Esophagus mucosa (tissue), 1 donor: ENCODE measurements at places on chromosomes 2 and 18.

- ATAC-seq, result no peak
Measured at GRCh38 chr2:190462611-190463010, 54.5 kb downstream of the MFSD6 start.

DNA sequence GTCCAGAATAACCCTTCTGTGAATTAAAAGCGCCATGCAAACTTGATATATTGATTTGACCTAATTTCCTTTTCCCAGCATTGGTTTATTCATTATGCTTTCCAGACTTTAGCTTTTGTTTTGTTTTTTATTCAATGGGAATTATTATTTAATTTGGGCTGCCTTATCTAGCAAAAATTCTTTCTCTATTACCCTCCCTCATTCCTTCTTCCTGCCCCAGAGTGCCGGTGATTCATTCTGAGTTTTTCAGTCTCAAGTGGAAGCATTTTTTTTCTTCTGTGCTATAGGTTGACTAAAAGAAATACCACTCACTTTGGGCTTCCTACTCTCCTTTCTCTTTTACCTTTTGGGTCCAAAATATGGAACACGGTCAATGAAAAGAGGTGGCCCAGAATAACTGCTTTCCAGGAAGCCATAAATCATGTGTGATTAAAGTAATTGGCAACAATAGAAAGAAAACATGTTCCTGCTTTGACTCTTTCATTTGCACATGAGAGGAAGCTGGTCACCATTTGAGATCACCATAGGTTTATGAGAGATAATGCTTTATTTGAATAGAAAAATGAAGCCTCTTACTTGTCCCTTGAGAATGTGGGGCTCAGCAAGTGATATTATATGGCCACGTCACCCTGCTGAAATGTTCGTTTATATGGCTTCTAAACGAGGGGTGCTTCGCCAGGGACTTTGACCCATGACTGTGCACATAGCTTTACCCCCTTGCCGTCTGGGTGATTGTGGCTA lies 422.8 kb upstream of the ZEB2 start:
- ATAC-seq, result no peak

DNA sequence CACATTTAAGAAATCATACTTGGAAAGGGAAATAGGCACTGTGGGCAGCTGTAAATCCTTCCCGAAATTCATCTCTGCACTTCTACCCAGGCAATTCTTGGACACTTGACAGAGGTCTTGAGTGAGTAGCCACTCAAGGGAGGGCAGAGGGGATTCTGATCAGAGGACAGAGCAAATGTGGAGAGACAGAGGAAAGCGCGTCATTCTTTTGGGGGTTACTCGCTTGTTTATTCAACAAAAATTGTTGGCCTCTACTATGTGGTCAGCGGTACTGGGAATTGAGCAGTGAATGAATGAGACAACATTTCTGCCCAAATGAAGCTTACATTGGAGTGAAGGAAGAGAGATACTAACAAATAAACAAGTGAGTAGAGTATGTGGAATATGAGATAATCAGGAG lies 41.4 kb upstream of the YES1 start:
- no peak for ATAC-seq

- no peak for ATAC-seq
Measured at GRCh38 chr2:215693193-215693998, 257.5 kb upstream of the FN1 start.

- ATAC-seq, result no peak
Measured at GRCh38 chr2:169727065-169727464, 6.6 kb upstream of the KLHL23 start.

DNA sequence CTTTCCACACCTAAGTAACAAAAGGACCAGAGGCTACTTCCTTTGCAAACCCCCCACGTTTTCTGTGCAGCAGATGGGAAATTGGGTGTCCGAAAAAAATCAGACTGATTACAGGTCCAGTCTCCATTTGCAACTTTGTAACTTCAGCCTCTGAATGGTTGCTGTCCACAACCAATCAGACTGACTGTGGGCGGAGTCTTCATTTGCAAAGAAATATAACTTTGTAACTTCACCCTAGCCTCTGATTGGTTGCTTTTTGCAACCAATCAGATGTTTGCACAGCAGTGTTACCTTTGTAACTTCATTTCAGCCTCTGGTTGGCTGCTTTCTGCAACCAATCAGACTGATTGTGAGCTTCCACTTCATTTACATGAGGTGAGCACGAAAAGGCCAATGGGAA lies 27.8 kb upstream of the CACNB4 start:
- ATAC-seq, result no peak

GRCh38 chr2:99880148-99880963 lies 262.0 kb downstream of the AFF3 start:
- ATAC-seq, result no peak

DNA sequence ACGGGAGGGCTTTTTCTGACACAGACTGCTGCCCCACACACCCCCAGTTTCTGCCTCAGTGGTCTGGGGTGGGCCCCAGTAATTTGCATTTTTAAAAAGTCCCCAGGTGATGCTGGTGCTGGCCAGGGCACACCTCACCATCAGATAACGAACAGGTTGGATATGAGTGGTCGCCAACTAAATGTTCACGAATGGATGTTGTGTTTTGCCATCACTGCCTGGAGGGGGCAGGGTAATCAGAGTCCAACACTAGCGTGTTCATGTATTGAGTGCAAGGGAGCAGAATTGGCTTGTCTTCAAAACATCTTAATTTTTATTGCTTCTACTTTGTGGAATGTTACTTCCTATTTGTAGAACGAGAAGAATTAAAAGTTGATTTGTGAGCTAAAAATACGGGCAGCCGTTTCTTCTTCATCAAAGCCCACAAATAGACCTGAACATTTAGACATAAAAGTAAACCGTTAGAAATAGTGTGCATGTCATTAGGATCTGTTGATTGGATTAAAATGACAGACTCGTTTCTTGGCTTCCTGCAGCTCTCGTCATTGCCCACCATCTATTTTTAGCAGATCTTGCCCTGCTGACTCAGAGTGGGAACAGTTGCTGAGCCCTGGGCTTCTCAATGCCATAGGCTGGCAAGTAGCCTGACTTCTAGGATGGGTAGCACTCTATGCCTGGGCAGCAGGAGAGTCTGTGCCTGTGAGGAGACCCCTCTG lies 45.2 kb downstream of the NCK2 start:
- peak; percentile 51 for ATAC-seq
